IPS DF 6.9 (cell line): ENCODE measurements at places on chromosomes 7 and 10.

- H3K4me3 ChIP-seq = no peak overlapping the region
- H3K4me1 ChIP-seq = no peaks in the 10 kb centered on the region
- H3K27ac ChIP-seq = no peak overlapping the region
- DNase-seq = peak; percentile 57
- H3K27me3 ChIP-seq = no peaks in the 10 kb centered on the region
These were observed 13.1 kb downstream of the RBP3 start for GRCh38 chr10:47361293-47361692.

- H3K36me3 ChIP-seq = no peaks in the 10 kb centered on the region
- no peak overlapping the region for H3K27ac ChIP-seq
- no peak overlapping the region for H3K4me3 ChIP-seq
- no peak for DNase-seq
- no peaks in the 10 kb centered on the region for H3K4me1 ChIP-seq
These were observed 158.6 kb upstream of the TCF7L2 start for GRCh38 chr10:112791447-112791846.

DNA sequence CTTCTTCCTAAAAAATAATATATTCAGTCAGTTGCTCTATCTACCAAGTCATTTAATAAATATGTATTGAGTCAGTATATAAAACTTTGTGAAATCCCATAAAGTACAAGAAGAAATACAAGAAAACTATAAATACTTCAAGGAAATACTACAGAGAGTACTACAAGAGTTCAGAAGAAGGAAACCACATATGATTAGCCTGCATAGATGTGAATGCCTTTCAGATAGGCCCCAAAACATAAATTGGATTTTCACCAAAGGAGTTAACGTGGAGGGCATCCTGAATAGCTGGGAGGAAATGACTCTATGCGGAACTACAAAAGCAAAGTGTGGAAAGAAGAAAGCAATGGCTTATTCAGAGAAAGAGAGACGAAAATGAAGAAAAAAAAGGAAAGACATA, 120.1 kb downstream of the LRRN3 start:
- no peak for DNase-seq
- no peaks in the 10 kb centered on the region; the same call in 1 of the 2 replicates for H3K4me1 ChIP-seq
- H3K27me3 ChIP-seq = no peaks in the 10 kb centered on the region
- no peak overlapping the region for H3K27ac ChIP-seq
- H3K4me3 ChIP-seq = no peak overlapping the region
- no peaks in the 10 kb centered on the region for H3K36me3 ChIP-seq

DNA sequence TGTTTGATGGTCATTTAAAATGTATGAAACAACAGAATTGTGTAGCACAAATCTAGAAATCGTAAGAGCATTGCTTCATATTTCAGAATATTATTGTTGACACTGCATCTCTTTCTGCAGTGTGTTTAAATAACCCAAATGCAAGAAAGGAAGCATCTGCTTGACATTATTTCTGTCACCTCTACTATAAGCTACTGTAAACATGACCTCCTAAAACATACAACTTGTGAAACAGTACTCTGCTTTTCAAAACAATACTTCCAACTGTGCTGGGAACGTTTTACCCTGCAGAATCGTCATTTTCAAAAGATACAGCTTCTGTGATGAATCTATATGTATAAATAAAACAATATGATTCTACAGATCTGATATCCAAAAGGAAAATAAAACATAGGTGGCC, 82.0 kb downstream of the RNF133 start:
- no peak overlapping the region for H3K4me3 ChIP-seq
- H3K27ac ChIP-seq = no peak overlapping the region
- H3K4me1 ChIP-seq = no peaks in the 10 kb centered on the region
- no peak for DNase-seq
- H3K36me3 ChIP-seq = no peaks in the 10 kb centered on the region

- no peaks in the 10 kb centered on the region for H3K4me1 ChIP-seq
- H3K27me3 ChIP-seq = no peaks in the 10 kb centered on the region
- no peak overlapping the region for H3K4me3 ChIP-seq
- DNase-seq = no peak
- no peak overlapping the region for H3K27ac ChIP-seq
These were observed 37.0 kb downstream of the TBC1D12 start for GRCh38 chr10:94439275-94439861.

- no peaks in the 10 kb centered on the region for H3K4me1 ChIP-seq
- no peak overlapping the region for H3K4me3 ChIP-seq
- no peak overlapping the region for H3K27ac ChIP-seq
- no peaks in the 10 kb centered on the region for H3K27me3 ChIP-seq
- no peaks in the 10 kb centered on the region for H3K36me3 ChIP-seq
These were observed 266.6 kb upstream of the PHYHIPL start for GRCh38 chr10:58909881-58910280.

GRCh38 chr10:74877898-74878297, 51.5 kb downstream of the KAT6B start:
- DNase-seq = no peak
- H3K4me1 ChIP-seq = no peaks in the 10 kb centered on the region; the same call in 1 of the 2 replicates
- H3K27me3 ChIP-seq = no peaks in the 10 kb centered on the region
- H3K4me3 ChIP-seq = no peak overlapping the region
- H3K36me3 ChIP-seq = no peaks in the 10 kb centered on the region
- H3K27ac ChIP-seq = no peak overlapping the region

- no peak for DNase-seq
- H3K4me3 ChIP-seq = no peak overlapping the region
- no peaks in the 10 kb centered on the region for H3K4me1 ChIP-seq
- H3K36me3 ChIP-seq = no peaks in the 10 kb centered on the region
- H3K27ac ChIP-seq = no peak overlapping the region
These were observed 5.5 kb upstream of the ELOVL3 start for GRCh38 chr10:102220612-102221011.

DNA sequence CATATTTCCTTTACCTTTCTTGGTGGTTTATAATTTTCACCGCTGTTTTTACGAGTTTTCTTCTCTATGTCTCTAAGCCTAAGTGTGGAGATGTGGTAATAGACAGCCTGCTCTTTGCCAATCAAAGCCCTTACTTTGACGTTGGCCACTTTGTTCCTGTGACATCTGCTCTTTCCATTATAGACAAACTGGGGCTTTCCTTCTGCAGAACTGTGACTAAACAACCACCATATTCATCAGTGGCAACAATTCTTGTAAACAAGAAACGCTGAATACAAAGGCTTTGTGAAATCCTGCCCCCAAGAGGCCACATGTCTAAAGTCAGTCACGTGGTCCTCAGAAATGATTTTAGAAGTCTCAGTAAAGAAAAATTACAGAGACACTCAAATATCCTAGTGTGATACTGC, 59.6 kb upstream of the CAPZA2 start:
- no peaks in the 10 kb centered on the region for H3K27me3 ChIP-seq
- peak; percentile 33 for DNase-seq
- no peaks in the 10 kb centered on the region for H3K36me3 ChIP-seq
- no peak overlapping the region for H3K4me3 ChIP-seq
